ENCODE measurements at places on chromosomes 2 and 18.

DNA sequence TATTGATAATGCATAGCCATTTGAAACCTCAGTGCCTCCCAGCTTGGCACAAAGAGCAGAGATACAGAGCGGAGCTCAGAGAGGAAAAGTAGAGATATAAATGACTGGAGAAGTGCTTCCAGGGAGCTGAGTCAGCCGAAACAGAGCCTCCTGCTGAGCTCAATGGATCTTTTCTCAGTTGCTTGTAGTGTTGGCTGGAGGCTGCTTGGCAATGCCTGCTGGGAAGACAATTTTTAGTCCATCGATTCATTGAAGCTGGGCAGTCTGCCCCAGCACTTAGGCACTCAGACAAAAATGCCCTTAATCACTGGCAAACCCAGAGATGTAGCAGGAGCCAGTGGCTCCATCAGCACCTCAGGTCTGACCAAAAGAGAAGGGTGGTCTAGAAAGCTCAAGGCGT lies 81.3 kb upstream of the SETBP1 start:
- no peak for DNase-seq

DNA sequence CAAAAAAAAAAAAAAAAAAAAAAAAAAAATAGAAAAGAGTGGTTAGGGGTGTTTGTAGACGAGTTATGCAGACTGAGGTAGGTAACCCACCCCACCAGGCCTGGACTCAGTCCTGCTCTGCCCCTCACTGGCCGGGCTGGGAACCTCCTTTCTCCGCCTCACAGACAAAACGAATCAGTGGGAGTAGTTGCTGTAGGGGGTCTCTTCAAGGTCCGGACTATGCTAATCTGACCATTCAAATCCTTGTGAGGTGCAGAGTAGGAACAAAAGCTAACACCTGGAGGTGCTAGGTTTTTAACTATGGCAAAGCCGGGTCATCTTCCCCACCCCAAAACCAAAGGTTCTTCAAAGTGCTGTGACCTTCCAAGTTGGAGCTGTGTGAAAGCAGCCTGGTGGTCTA lies 223.7 kb downstream of the SLC4A3 start:
- DNase-seq: no peak

- DNase-seq: no peak
These were observed 63.1 kb downstream of the CABYR start for GRCh38 chr18:24201699-24202687.

DNA sequence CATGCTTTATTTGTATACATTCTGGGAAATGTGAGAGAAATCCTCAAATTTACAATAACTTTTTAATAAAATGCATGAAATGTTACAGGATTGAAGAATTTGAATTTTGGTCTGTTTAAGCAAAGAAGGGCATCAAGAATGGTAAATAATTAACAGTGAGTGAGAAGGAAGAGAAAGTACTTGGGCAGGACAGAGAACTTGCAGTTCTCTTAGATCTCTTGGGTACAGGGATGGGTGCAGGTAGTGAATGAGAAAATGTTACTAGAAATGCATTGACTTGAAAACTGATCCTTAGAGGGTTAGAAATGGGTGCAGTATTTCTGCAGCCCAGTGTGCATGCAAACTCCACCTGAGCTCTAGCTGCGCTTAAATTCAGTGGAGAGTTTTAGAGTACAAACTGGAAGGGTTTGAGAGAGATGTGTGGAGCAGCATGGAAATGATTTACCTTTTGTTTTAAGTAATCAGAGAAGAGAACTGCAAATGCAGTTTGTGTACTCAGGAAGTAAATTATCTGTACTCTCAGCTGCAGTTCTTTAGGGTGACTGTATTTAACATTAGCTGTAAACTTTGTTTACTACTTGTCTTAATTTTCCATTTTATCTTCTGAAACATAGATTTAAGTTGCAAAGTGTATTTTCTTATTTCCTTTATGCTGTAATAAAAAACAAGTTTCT lies 51.0 kb upstream of the RAB27B start:
- DNase-seq: no peak

GRCh38 chr2:151056870-151057269 lies 204.8 kb downstream of the RBM43 start:
- no peak for DNase-seq

DNA sequence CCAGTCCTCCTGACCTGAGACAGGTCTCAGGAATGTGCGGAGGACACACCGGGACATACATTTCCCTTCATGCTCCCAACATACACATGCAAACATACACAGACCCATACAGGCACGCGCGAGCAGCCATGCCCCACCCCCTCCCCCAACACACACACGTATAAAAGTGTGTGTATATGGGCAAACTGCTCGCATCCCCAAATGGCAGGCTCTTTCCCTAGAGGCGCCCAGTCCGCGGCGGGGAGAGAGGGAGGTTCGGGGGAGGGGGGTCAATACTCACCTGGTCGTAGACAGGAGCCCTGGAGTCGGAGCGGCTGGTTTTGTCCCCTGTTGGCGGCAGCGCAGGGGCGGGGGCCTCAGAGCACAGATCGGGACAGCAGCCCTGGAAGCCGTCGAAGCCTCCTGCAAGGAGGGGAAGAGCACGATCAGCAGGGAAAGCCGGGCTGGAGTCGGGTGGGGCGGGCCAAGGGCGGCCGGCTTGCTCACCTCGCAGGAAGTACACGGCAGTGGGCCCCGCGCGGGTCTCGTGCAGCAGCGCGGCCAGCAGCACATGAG lies 682 bp downstream of the DUSP2 start:
- no peak for DNase-seq

DNA sequence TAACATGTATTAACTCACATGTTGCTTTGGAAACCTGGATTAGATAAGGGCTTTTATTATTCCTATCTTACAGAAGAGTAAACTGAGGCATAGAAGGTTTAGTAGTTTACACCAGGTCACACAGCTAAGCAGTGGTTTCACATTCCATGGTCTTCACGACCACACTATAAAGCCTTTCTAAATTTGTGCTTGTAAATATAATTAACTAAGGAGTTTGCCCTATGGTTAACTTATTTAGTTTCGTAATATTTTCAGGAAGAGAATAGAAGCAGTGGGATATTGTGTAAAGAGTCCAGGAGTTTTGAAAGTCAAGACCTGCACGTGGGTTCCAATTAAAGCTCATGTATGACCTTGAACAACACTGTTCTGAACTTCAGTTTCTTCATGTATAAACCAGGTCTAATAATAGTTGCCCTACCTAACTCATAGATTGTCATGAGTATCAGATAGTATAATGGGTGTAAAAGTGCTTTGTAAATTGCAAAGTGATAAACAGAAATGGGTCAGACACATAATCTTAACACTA lies 19.5 kb upstream of the SOS1 start:
- DNase-seq: no peak

GRCh38 chr18:55584201-55584600 lies 3.8 kb downstream of the TCF4 start:
- no peak for DNase-seq

- no peak for DNase-seq
These were observed 6.8 kb downstream of the WDPCP start for GRCh38 chr2:63581298-63581961.

GRCh38 chr18:7413906-7414305 lies 153.2 kb upstream of the PTPRM start:
- DNase-seq: no peak

- peak; percentile 86 for DNase-seq
These were observed 50.1 kb downstream of the GREB1 start for GRCh38 chr2:11583840-11584524.

DNA sequence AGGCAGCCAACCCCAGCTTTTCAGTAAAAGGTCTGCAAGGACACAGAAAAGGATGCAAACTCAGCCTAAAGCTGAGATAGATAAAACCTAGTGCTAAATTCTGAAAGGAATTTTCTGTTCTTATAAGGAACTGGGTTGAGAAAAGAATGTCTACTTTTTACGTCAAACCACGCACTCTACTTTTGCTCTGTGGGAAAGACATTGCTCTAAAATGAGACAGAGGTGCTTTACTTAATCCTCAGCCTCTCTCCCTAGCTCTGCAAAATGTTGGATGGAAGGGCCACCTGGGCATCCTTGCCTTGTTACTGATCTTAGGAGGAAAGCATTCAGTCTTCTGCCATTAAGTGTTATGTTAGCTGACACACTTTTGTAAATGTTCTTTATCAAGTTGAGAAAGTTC lies 72.1 kb upstream of the LINC00305 start:
- DNase-seq: no peak

- DNase-seq: no peak
These were observed 20.4 kb downstream of the C18orf54 start for GRCh38 chr18:54378057-54378456.

DNA sequence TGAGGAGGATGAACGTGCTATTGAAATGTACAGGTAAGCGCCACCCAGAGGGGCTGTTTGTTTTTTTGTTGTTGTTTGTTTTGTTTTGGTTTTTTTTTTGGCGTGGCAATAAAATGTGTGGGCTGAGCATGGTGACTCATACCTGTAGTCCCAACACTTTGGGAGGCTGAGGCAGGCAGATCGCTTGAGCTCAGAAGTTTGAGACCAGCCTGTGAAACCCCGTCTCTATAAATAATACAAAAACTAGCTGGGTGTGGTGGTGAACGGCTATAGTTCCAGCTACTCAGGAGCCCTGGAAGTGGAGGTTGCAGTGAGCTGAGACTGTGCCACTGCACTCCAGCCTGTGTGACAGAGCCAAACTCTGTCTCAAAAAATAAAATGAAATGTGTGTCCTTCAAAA lies 6.2 kb downstream of the PDCL3 start:
- no peak for DNase-seq

GRCh38 chr2:101272045-101272784 lies 19.5 kb downstream of the CNOT11 start:
- DNase-seq: no peak

DNA sequence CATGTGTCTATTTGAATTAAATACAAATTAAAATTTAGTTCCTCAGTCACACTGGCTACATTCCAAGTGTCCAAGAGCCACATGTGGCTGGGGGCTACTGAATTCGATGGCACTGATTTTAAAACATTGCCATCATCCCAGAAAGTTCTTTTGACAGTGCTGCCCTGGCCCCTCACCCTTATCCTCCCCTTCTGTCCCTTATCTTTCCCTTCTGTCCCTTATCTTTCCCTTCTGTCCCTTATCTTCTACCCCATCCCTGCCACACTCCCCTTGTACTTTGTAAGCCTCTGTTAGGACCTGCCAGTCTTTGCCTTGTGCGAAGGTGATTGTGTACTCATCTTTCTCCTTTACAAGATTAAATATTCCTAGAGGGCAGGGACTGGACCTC lies 85.2 kb downstream of the DNMT3A start:
- DNase-seq: no peak

- peak; percentile 48 for DNase-seq
These were observed 25.4 kb upstream of the CHN1 start for GRCh38 chr2:175030380-175031271.

GRCh38 chr18:77005651-77006195 lies 126.9 kb downstream of the MBP start:
- no peak for DNase-seq

GRCh38 chr2:79640001-79640400 lies 127.2 kb downstream of the CTNNA2 start:
- DNase-seq: no peak

GRCh38 chr18:51727780-51728179 lies 530.3 kb upstream of the MEX3C start:
- no peak for DNase-seq

DNA sequence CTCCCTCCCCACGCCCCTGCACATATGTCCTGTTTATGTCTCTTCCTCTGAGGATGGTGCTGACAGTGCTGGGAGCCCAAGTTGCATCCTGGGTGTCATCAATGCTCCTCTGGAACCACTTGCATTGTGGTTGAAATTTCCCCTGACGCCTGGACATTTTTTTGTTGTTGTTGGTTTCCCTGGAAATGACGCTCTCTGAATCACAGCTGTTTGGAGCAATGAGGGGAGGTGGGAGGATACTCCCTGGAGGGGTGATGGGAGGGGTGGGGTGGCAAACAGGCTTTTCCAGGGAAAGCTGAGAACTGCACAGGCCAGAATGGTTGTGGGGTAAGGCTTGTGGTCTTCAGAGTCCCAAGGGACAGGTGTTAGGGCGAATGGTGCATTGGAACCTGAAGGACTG lies 29.6 kb downstream of the CELF4 start:
- no peak for DNase-seq

DNA sequence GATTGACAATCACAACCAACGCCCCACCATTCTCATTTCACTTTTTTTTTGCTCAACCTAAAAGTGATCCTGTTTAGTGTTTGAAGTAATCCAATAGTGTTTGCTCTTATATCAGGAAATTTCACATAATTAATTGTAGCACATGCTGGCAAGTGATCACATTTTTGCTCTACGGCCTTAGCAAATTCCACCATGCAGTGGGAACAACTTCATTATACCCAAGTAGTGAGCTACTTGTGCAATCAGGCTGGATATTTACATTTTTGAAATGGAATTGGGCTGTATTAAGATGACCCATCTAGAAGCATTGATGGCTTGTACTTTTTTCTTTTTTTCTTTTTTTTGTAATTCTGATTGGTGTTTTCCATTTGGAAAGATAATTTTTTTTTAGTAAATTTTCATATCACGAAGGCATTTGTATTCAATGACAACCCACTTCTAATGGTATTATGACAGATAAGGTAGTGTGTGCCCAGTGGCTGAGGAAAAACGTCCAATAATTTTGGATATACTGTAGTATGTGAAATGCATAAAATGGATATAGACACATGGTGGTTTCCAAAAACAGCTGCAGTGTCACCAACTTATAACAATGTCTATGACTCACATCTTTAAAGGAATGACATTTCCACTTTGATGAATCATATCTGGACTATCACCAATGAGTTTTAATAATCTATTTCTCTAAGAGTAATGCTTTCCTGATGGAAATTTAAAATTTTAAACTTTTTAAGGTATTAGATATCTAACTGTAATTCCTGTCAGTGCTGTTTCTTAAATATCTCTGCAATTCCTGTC lies 130.6 kb downstream of the COL6A3 start:
- DNase-seq: no peak

DNA sequence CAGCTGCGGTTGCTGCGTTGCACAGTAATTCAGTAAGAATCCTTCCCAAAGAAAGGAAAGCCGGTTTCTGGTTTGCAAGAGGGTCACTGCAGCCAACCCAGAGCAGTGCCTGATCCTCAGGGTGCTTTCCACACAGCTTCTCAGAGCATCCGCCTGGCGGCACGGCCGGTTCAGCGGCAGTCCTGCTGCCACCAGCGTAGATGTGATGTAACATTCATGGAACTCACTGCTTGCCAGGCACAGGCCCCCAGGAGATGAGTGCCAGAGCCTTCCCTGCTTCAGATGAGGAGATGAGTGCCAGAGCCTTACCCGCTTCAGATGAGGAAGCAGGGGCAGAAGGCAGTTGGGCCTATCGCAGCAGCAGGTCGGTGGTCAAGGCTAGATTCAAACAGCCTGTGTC lies 230.2 kb downstream of the GBX2 start:
- no peak for DNase-seq

DNA sequence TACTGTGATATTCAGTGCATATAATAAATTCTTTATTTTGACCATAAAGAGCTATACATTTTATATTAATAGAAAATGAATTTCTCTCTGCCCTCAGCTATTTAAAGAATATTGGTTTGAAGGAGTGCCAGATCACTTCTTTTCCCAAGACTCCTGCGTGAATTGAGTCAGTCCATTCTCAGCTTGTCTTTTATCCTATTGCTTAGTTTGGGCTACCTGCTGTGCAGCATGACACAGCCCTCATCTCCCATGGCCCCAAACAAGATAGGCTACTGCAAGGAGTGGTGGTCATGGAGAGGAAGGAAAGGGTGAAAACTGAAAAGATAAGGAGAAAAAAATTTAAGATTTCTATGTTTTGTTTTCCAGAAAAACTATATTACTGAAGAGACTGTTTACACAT lies 10.1 kb upstream of the FBXO11 start:
- DNase-seq: no peak

Measured in NCI-H345 (cell line).